Suppressor macrophage treated with lipopolysaccharide for 4 hours (primary cell): ENCODE measurements at places on chromosomes 6 and 20.
A peak's percentile ranks its signal among the peaks of the same experiment; 100 is the strongest.

- DNase-seq = peak; percentile 83
Observed at GRCh38 chr20:6122873-6123648, at the start of gene FERMT1. TSS of gene FERMT1 (minus strand) at chr20:6123030. CDS start at chr20:6119554, 3,476 bp downstream.

DNA sequence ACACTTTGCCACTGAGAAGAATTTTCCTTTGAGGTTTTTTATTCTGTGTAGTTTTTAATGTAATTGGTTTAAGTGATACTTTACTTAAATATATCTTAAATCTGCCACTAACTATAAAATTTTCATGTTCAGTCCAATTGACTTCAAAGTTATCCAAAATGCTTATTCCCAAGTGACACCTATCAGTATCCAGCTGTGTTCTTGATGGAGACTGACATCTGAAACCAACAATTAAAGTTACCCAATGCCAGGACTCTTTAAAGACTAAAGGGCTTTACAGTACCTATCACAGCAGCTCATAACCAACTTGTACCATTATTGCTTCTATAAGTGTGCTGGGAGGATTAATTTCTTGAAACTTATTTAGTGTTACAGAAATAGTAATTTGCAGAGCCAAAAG lies 13.8 kb upstream of the EYA4 start:
- no peak for DNase-seq

DNA sequence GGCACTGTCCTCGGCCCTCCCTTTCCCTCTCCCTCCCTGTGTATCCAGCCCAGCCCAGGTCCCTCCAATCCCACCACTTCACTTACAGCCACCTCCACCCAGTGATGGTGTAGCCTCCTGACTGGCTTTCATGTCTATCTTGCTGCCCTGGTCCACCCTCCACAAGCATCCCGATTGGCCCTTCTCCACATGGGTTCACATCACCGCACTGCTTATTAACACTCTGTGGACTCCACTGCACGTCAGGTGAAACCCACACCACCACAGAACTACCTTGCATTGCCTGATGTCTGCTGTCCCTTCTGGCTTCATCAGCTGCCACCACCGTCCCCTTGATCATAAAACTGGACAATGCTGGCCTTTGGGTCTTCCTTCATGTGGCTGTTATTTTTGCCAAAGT lies 220.4 kb upstream of the ARID1B start:
- no peak for DNase-seq

DNA sequence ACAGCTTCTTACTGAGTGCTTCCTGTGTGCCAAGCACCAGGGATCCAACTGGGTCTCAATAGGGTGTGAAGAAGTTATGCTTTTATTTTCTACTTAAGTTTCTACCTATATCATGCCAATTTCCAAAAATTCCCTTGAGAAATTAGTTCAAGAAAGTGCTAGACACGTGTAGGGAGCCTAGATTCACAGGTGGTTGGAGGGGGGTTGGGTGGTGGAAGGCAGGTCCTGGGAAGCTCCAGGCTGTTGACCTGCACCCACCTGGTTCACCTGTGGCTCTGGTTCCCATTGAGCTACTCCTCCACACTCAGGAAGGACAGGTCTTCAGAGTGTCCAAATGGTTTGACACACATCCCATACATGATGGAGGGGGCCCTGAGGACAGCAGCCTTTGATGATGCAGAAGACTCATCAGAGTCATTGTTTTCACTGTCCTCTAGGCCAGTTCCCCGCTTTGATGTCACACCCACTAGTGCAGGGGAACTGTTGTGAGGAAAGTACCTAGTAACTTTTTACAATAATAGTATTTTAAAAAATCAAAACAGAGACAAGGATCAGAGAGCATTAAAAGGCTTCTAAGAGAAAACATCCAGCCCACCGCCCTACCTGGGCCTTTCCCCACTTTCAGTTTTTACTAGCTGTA lies 39.8 kb upstream of the MYL9 start:
- no peak for DNase-seq

GRCh38 chr6:53734473-53735299 lies 60.1 kb upstream of the LRRC1 start:
- DNase-seq = peak; percentile 21

DNA sequence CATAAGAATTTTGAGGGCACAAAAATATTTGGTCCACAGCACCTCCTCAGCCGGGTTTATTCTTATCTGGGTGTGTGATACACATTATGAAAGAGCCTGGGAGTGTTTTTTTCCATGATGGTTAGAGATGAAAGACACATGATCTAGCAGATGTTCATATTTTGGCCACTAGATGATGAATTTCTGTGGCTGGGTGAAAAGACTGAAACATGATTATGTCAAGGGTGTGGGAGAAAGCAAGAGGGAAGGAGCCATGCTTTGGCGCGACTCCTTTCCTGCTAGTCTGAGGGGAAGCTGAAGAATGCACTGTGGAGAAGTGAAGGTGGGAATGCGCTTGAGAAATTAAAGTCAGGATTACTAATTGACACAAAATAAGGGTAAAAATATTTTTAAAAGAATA lies 102.3 kb downstream of the SH3BGRL2 start:
- no peak for DNase-seq

DNA sequence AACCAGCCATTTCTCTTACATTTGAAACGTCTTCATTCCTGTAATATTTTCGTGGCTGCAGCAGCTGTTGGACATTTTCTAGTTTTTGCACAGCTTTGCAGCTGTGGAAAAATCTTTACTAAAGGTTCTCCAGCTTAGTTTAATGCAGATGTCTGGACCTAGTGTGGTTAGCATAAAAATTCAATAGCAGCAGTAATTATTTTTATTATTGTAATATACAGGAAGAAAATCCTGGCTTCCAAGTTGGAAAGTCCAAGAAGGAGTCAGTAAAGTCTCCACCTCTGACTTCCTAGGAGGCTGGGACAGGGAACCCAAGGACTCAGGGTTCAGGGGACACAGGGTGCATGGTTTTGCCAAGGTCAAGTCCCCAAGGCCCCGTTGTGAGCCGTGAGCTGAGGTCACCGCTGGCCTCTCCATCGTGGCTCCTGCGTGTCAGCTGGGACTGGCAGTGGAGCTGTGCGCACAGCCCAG lies 230.6 kb downstream of the FNDC1 start:
- DNase-seq = no peak

DNA sequence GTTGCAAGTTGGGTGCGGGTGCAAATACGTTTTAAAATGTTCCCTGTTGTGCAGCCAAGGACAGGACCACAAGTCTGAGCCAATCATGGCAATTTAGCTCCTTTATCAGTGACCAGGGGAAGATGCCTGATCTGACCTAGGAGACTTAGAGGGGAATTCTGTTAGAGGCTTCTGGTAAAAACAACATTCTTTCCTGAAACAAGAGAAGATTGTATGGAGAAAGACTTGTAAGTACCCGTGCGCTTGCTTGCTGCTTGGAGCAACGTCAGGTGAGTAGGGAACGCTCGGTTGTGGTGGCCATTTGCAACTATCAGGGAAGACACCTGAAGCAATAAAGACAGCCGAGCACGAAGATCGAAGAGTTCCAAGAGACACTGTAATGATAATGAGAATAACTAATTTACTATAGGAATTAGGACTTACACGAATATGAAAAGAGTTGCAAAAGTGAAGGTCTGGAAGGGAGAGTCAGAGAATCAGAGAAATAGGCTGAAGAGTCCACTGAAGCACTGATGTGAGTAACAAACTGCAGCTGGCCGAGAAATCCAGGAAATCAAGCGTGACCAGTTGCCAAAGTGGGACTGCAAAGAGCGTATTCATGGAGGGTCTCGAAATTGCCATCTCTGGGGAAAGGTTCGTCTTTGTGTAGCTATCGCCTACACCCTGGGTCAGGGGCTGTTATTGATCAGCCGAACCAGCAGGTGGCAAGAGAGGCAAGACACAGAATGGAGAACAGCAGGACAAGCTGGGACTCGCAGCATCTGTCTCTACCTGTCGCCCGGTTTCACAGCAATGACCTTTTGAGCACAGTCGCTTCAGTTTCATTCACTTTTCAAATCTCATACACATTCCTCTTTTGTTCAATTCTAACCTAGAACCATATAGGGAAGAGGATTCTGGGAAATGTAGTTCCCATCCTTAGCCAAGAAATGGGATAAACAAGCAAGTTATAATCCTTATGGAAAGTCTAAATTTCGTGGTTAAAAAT lies 26.1 kb downstream of the LOC128125822 start:
- peak; percentile 68 for DNase-seq

DNA sequence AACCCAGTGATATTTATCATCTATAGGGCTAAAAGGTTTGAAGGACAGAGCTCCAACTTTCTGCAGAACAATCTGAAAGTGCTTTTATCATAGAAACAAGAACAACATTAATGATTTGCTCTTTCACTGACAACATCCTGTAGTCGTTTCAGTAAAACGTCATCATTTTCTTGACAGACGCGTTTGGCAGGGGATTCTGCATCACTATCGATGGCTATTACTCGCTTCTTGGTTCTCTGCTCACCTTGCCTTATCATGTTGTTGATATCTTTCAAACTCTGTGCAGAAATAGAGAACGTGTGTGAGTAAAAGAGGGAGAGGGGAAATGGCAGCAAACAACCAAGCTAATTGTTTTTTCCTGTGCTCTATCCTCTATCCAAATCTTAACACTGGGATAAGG lies 47.1 kb upstream of the SAMHD1 start:
- DNase-seq = no peak

DNA sequence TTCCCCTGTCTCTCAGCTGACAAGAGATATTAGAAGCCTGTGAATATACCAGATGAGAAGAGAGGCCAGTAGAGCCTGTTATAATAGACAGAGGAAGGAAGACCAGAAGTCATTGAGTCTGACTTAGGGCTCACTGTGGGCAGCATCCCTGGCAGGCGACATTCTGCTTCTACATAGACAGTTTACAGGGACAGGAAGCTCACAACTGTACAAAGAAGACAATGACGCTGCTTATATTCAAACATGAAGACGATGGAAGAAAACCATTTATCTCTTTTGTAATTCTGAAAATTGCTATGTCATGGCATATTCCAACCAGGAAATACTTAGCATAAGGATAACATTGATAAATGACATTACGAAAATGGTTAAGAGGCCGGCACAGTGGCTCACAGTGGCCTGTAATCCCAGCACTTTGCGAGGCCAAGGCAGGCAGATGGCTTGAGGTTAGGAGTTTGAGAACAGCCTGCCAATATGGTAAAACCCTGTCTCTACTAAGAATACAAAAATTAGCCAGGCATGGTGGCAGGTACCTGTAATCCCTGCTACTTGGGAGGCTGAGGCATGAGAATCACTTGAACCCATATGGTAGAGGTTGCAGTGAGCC lies 170.9 kb downstream of the UBE3D start:
- DNase-seq = no peak

DNA sequence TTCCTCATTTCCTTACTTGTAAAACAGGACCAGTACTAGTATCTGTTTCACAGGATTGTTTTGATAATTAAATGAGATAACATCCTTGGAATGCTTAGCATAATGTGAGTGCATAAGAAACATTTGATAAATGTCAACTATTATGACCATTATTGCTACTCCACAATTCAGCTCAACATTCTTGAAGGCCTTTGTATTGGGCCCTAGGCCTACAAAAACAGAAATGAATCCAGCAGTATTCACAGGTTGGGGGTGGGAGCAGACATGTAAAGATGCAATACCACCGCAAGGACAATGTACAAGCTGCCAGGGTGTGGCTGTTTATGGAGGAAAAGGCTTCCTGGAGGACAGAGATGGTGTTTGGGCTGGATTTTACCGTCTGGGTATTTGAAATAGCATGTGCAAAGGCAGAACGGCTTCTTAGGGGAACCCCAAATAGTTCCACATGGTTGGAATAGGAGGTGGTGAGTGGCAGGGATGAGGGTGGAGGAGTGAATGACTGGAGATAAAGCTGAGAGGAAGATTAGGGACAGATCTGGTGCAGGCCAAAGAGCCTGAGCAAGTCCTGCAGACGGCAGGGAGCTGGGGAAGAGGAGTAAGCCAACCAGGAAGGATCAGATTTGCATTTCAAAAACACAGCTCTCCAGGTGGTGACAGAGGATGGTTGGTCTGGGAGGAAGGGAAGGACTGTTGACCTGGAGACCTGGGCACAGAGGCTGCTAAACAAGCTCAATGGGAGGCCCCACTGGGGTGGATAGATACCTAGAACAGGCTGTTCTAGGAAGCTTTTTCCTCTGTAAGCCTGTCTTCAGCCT lies 57.0 kb upstream of the EPB41L1 start:
- no peak for DNase-seq

DNA sequence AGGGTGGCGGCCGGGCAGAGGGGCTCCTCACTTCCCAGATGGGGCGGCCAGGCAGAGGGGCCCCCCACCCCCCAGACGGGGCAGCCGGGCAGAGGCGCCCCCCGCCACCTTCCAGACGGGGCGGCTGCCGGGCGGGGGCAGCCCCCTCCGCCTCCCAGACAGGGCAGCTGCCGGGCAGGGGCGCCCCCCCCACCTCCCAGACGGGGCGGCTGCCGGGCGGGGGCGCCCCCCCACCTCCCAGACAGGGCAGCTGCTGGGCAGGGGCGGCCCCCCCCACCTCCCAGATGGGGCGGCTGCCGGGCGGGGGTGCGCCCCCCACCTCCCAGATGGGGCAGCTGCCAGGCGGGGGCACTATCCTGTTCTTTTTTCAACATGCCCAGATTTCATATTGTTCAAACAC lies 78.2 kb upstream of the DST start:
- no peak for DNase-seq

DNA sequence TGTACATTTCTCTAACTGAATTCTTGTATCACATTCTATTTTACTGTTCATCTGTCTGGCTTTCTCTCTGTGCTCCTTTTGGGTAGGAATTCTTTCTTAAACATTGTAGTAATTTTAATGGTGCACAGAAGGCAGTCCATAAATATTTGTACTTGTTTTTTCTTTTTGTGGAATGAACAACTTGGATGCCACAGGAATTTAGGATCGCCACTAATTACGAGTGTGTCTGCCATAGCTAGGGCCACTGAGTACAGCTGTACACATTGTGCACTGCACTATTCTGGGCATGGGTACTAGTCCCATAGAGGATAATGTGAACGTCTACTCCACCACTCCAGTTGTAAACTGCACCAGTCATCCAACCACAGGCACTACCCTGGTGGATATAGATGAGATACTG lies 39.3 kb upstream of the TMEM200A start:
- no peak for DNase-seq

DNA sequence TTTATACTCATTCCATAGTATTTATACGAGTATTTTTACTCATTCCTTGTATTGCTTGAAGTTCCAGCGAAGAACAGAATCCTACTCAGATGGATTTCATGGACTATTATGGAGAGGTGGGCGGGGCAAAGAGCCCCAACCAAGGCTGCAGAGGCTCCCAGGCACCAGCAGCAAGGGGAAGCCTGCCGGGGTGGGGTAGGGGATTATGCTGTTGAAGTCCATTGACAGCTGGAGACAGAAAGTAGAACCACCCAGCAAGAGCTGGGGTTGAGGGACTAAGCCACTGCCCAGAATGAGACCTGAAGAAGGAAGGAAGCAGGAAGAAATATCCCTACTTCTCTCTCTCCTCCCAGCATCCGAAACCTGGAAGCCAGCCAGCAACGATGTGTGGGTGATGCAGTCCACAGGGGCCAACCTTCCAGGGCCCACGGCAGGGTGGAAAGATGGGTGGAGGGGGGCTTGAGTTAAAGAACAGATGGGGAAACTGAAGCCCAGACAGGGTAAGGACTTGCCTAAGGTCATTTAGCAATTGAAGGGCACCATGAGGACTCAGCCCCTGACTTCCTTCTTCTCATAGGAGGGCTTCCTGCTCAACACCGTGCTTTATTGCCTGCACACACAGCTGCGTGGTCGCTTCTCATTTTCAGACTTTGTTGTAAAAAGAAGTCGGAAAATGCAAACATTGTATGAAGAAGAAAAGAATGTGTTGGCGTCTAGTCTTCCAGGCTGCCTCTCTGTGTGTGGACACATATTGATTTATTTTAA lies 18.3 kb upstream of the GTSF1L start:
- DNase-seq = peak; percentile 20
